NCI-H1092 treated with DMSO at 0.1 percent for 48 hours (cell line): ENCODE measurements at places on chromosomes 16 and 17.
A peak's percentile ranks its signal among the peaks of the same experiment; 100 is the strongest.

DNA sequence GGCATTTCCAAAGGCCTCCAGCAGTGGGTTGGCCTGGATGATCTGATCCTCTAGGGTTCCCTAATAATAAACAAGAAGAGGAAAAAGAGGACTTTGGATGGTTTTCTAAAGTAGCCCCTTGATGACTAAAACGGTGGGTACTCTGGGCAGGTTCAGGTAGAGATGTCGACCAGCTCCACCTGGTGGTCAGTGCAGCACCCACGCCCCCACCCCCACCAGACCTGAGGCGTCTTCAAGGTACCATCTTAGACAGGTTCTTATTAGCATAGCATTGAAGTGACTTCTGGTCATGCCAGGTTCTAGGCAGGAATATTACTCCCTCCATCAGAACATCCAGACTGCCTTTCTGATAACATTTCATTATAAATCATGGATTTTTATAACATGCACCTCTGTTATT lies 15.0 kb downstream of the MYH13 start:
- DNase-seq = no peak

DNA sequence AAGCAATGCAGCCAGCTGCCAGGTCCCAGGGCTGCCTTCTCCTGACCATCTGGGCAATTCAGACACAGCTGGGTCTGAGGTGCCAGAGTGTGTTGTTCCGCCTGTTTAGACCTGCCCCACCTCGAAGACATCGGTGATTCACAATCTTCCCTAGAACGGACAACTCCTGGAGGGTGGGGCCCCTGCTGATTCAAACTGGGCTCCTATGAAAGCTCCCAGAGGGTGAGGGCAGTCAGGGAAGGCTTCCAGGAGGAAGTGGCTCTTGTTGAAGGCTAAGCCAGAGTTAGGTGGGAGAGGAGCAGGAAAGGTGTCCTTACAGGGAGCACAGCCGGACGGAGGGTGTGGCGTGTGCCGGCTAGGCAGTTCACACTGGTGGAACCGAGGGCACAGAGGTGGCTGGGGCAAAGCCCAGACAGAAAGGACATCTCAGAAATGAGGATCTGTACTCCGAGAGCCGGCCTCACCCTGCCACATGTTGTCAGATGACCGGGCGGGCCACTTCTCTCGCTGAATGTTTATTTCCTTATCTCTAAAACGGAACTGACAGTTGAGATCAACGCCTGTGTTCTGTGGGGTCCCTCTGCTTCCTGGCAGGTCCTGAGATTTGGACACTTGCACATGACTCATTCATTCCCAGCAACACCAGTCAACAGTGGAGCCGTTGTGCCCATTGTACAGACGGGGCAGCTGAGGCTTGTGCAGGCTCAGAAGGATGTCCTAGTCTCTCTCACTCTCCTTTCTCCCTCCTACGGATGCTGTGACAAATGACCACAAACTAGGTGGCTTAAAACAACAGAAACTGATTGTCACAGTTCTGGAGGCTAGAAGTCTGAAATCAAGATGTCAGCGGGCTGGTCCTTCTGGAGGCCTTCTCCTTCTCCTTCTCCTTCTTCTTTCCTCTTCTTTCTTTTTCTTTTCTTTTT lies 26.9 kb upstream of the LITAF start:
- DNase-seq = no peak

DNA sequence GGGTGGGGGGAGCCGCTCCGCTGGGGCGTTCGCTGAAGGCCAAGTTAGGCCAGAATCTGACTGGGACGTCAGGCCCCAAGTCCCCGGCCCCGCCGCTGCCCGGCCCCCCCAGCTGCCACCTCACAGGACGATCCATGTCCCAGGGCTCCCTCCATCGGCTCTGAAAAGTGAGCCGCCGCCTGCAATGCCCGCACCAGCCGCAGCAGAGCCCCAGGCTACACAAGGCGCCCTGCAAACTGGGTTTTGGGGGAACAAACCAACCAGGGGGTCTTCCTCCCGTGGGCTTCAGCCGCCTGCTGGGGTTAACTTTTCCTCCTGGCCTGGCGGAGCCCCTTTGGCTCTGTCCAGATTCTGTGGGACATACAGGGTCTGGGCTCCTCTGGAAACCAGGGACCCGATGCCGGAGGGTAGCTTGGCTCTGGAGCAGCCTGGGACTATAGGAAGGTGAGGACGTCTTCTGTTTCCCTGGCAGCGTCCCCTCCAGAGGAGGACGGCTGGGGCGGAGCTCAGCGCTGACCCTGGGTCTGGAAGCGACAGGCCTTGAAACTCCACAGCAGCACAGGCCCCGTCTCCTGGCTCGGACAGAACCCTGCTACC lies 835 bp downstream of the NME4 start:
- DNase-seq = no peak

DNA sequence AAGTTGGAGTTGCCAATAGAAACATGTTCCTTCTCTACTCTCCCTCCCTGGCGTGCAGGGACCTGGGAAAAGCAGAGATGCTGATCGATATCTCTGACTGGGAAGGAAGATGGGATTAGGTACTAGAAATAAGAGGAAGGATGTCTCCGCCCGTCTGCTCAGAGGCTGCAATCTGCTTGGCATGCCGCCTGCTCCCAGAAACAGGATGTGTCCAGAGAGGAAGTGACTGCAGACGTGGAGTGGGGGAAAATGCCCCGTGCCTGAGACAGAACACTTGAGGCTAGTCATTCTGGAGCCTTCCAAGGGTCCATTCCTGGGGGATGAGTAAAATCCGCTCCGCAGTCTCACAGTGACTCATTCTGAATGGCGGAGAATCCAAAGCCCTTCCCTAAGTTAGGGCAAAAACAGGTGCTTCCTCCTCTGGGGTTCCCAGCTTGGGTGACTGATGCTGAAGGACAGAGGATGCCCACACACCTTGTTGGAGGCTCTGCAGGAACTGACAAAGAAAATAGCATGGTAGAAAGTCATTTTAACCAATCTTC lies 45.0 kb upstream of the SMURF2 start:
- DNase-seq = peak; percentile 25

DNA sequence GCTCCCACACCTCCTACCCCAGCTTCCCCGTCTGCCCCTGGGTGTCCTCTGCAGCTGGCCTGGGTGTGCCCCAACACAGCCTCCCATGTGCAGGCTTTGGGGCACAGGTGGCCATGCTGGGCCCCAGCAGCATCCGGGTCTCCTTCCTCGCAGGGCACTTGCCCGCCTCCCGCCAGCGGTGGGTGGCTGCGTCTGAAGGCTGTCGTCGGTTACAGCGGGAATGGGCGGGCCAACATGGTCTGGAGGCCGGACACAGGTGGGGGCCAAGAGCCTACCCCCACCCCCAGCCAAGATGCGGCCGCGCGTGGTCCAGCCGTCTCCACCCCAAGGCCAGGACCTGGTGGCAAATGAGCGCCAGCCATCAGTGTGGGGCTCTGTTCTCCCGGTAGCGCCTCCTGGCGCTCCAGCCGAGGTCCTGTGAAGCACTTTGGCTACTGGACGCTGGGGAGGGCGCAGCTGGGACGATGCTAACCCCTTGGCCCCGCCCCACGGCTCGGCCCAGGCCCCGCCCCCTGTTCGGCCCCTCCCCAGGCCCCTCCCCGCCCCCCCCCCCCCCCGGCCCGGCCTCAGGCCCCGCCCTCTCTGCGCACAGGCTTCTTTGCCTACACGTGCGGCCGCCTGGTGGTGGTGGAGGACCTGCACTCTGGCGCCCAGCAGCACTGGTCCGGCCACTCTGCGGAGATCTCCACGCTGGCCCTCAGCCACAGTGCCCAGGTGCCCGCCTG lies 7.3 kb upstream of the RHOT2 start:
- DNase-seq = peak; percentile 60

DNA sequence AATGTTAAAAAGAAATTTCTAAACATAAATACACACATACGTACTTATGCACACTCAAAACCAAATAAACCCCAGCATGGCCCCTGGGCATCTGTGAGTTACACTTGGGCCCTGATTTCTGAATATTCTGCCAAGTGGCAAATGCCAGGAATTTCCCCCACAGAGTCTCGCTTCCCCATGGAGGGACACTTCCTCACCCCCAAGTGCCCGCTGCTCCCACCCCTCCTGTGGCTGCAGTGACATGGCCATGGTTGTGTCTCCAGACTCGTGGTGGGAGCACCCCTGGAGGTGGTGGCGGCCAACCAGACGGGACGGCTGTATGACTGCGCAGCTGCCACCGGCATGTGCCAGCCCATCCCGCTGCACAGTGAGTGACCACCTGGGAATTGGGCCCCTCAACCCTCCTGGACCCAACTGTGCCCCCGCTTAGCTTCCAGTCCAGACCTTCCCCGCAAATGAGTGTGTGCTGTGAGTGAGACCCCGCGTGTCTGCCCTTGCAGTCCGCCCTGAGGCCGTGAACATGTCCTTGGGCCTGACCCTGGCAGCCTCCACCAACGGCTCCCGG lies 4.0 kb downstream of the ITGAD start:
- DNase-seq = no peak

DNA sequence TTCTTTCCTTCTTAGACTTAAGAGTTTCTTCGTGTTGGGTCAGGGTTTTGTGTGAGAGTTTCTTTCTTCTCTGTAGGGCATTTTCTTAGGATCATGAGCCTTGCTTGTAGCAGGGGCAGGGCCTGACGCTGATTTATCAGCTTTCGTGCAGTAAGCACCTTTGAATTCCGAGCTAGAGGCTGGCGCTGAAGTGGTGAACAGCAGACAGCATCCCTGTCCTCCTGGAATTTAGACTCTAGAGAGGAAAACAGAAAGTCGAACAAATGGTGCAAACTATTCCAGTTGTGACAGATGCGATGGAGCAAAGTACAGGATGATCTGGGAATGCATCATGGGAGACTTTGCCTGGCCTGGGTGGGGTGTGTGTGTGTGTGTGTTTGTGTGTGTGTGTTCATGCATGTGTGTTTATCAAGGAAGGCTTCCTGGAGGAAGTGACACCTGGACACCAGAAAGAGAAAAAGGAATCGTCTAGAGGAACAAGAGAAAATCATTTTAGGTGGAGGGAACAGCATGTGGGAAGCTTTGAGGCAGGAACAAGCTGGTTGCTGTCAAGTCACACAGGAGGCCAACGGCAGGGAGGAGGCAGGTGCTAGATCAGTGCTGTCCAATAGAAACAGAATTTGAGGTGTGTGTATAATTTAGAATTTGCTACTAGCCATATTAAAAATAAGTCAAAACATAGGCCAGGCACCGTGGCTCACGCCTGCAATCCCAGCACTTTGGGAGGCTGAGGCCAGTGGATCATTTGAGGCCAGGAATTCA lies 60.2 kb downstream of the WWP2 start:
- no peak for DNase-seq
